Left kidney (tissue), 8 donors: ENCODE measurements at places on chromosomes 11 and 22.

GRCh38 chr11:60164550-60165075 is 18.3 kb downstream of the MS4A6A start:
- DNase-seq: no peak

DNA sequence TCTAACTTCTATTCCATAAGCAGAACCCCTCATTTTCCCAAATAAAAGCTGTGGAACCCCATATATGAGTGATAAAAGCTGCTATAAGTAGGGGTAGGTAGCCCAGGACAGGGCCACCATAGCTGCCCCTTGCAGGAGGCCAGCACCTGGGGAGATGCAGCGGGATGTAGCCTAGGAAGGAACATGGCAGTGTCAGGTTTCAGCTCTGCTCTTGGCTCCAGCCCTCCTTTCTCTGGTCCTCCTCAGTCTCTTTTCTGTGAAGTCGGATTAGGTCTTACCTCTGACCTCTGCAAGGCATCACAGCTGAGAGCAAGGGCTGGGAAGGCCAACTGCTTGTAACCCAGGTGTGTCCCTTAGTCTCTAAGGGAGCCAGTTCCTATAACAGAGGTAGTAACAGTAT is 135.6 kb downstream of the NAV2 start:
- no peak for DNase-seq

- no peak for DNase-seq
Measured at GRCh38 chr11:11756718-11757117, 85.1 kb upstream of the USP47 start.

DNA sequence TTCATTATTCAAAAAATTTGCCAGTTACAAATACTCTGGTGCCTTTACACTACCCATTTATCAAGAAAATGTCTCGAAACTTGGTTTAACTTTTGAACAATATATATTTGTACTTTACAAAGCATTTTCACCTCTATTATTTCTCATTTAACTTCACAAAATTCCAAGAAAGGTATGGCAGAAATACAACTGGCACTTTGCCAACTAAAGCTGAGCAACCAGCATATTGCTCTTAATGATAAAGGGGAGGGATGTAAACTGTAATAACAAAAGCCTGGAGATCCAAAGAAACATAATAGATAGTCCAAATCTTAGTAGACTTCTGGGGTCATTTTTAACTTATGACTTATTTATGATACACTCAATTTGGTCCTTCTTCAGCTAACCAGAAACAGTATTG is 7.7 kb downstream of the PITPNB start:
- DNase-seq: no peak

DNA sequence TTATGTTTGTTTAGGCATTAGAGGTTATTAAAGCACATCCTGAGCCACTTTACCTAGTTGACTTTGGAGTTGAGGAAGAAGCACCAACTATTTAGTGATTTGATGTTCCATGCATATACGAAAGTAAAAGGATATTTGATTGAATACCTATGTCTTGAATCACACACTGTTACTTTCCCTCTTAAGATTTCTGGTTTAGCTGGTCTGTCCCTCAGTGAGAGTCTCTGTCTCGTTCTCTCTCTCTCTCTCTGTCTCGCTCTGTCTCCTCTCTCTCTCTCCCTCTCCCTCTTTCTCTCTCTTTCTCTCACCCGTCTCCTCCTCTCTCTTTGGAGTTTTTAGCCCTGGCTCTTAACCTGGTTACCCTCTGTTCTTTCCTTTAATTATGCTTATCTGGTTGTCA is 11.0 kb downstream of the CTNND1 start:
- no peak for DNase-seq

DNA sequence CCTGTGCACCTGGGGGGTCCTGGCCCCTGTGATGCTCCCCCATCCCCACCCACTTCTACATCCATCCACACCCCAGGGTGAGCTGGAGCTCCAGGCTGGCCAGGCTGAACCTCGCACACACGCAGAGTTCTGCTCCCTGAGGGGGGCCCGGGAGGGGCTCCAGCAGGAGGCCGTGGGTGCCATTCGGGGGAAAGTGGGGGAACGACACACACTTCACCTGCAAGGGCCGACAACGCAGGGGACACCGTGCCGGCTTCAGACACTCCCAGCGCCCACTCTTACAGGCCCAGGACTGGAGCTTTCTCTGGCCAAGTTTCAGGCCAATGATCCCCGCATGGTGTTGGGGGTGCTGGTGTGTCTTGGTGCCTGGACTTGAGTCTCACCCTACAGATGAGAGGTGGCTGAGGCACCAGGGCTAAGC is 20.0 kb upstream of the TALDO1 start:
- no peak for DNase-seq

DNA sequence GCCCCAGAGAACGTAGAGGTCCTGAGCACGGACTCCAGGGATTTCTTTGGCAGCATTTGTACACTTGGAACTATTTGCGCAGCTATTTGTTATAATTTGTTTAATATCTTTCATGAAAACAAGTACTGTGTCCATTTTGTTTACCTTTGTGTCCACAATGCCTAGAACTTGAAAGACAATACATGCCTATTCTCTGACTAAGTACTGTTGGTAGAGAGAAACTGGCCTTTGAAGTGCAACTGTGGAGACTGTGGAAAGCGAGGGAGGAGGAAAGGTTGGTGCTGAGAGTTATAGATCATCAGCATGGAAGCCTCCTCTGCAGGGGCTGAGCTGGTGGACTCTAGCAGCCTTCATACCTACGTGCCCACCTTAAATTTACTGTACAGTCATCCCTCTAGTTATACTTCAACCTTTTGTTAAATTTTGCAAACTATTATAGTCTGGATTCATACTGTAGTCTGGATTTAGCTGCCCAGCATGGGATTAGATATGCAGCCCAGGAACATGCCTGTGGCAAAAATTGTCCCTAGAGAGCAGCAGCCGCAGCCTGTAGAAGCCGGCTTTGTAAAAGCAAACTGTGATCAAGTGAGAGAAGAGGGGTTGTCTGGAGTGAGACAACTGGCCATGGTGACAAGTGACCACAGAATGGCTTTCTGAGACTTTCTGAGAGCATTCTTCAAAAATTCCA is 24.2 kb upstream of the YAP1 start:
- no peak for DNase-seq

DNA sequence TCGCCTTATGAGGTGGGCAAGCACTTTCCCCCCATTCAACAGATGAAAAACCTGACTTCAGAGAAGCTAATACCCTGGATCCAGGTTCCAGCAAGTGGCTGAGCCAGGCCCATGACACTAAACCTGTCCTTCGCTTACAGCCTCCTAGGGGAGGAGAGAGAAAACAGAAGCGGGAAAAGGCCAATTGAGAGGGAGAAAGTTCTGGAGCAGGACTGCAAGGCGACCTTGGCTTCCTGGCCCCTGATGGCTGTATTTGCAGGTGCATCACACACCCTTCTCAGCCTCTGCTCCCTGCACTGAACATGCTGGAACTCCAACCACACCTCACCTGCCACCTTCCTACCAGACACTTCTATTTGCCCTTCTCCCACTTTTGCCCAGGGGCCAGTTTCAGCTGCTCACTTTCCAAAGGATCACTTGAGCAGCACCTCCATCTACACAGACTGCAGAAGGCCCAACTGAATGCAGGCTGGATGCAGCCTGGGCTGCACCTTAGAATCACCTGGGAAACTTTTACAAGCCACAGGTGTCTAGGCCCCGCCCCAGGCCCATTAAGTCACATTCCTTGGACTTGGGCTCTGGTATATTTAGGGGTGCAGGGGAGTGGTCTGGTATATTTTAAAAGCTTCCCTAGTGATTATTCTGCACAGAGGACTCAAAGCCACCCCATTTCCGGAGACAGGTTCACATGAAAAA is 14.3 kb upstream of the ADA2 start:
- no peak for DNase-seq

GRCh38 chr11:96091476-96091875 is 167.6 kb upstream of the MTMR2 start:
- DNase-seq: no peak
